Fibroblast of skin of scalp (primary cell): ENCODE measurements at places on chromosomes 2 and 18.

DNA sequence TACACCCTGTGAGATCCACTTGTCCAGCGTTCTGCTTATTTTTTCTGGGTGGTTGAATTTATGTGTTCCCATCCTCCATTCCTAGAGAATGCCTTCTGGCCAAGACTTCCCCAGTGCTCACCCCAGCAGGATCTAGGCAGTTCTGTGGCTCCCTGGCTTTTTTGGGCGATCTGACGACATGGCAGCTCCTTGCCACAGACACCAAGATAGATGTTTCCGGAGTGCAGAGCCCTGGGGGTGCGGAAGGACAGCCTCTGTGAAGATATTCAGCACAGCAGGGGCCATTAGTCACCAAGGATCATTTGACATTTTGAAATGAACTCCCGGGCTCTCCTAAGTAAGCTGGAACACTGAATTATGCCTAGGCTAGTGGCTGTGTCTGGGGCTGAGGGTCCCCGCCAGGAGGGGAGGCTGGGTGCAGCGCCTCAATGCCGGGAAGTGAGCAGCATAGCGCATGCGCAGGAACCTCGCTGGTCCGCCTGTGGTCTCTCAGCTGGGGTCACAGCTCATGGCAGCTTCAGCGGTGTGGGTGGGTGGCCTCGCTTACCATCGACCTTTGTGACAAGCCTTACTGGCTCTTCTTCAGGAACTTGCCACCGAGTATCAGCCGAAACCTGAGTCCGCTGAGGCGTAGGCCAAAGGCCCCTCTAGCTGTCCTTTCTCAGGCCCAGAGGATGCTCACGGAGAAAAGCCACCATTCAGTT, 60.3 kb downstream of the MEX3C start:
- DNase-seq = peak; percentile 65

DNA sequence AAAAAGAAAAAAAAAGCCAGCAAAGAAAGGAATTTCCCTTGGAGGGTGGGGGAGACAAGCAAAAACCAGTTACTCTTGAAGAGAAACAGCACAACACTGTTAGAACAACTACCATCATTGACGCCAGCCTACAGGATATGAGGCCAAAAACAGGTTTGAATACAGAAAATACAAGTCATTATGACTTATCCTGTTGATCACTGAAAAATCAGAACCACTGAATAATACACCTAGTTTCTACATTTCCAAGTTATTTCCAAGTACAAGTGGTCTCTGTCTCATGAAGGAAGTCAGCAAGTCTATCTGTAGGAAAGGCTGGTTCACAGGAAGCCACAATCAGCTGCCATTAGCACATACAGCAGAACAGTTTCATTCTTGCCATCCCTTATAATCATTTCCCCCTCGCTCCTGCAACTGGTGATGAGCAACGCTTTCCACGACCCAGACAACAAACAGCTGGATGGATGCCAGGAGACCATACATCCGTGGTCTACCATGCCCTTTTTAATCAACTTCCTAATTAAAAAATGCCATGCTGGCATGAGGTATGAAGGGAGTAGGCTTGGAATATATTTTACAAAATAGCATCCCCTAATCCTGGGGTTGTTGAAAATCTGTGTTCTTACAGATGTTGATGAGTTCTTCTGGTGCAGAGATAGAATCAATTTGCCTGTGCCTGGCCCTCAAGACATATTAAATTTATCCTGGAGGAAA, 10.4 kb downstream of the MYT1L start:
- DNase-seq = no peak

- DNase-seq = peak; percentile 23
Measured at GRCh38 chr2:165114346-165114939, 89.4 kb downstream of the SCN3A start.

DNA sequence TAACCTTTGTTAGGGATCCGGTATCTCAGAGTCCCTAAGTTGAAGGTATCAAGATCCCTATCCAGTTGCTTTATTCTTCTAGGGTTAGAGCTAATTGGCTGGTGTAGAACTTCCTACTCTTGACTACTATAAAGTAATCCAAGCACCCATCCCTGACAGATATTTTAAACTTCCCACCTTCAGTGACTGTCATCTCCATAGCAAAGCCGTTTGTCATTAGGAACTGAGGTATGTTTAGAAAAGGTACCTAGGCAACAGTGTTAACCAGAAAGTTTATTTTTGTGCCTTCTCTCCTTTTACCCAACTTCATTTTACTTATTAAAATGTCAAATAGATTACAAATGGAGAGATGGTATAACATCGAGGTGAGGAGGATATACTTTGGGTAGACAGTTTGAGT, 4.5 kb downstream of the FAM117B start:
- DNase-seq = no peak

- DNase-seq = no peak
Measured at GRCh38 chr18:80181642-80182461, 65.5 kb downstream of the PARD6G start.

- no peak for DNase-seq
Measured at GRCh38 chr2:119485336-119486110, 38.8 kb downstream of the SCTR start.

DNA sequence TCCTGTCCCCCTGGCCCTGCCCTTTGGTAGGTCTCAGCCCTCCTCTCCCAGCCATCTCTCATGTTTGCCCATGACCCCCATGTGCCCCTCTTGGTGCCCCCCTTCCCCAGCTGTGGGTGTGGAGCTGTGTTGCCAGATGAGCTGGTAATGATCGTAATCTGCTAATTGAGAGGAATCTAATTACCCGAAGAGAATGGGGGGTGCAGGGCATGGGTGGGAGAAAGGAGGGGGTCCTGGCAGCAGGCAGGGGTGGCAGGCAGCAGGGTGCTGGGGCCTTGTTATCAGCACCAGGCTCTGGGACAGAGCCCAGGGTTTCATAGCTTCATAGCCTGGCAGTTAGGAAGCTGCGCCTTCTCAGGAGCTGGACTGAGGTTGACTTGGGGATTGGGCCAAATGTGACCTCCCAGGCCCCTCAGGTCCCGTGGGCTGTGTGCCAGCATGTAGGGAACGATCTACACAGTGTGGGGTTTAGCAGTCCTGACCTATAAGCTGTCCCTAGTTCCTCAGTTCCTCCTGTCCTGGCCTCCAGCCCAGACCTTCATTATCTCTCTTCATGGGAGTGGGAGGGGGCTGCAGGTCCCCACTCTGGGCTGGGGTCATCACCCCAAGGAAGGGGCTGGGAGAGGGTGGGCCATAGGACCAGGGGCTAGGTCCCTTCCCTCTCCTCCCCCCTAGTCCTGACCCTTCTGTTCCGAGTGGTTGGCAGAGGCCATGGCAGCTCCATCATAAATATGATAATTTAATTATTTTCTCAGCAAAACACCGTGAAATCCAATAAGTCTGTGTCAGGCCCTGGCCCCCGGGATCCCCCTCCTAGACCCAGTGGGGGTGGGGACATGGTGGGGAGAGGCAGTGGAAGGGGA, 6.5 kb upstream of the ASIC4 start:
- no peak for DNase-seq

- no peak for DNase-seq
Measured at GRCh38 chr18:38318416-38318815, 752.8 kb upstream of the CELF4 start.
